AG09309 (cell line): ENCODE measurements at places on chromosomes 4 and X.

DNA sequence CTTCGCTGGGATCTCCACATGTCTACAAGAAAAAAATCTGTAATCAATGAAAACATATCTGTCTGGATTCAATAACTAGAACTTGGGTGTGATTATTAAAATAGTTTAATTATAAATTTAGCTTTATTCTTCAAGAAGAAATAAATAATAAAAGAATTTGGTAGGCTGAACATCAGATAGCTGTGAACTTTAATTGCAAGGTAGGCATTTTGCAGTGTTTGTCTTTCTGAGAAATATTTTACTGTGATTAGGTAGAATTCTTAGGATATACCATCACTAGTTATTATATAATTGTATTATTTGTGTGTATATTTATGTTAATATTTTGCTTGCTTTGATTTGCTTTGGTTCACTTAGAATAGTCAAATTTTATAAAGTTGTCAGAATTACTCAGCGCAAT, 409.4 kb downstream of the PCDH18 start:
- DNase-seq, result no peak

GRCh38 chr4:48958582-48958981, 27.5 kb upstream of the CWH43 start:
- no peak for DNase-seq

- no peak for DNase-seq
Observed at GRCh38 chr4:2068566-2068965, 9.4 kb downstream of the NAT8L start.

GRCh38 chr4:184540307-184540706, 66.0 kb upstream of the IRF2 start:
- no peak for DNase-seq

GRCh38 chrX:120452131-120452530, 17.0 kb downstream of the LAMP2 start:
- DNase-seq, result no peak

DNA sequence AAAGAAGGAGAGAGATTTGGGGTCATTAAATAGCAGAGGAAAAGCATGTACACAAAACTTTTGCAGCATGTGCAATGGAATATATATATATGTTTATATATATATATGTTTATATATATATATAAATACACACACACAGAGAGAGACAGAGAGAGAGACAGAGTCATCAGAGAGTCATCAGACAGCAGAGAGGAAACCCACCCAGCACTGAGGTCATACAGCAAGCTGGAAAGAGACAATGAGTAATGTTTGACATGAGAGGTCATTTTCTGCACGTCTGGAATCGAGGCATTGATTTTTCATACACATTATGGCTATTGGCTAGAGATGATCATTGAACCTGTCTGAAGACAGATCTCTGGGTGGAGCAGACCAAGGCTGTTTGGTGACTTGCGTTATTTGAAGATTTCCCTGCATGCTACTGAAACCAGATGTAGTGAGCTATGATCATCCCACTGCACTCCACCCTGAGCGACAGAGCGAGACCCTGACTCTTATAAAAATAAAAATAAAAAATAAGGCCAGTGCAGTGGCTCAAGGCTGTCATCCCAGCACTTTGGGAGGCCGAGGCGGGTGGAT, 48.8 kb upstream of the SHOX start:
- DNase-seq, result no peak

GRCh38 chr4:116058129-116058528, 944.7 kb upstream of the NDST4 start:
- DNase-seq, result no peak

DNA sequence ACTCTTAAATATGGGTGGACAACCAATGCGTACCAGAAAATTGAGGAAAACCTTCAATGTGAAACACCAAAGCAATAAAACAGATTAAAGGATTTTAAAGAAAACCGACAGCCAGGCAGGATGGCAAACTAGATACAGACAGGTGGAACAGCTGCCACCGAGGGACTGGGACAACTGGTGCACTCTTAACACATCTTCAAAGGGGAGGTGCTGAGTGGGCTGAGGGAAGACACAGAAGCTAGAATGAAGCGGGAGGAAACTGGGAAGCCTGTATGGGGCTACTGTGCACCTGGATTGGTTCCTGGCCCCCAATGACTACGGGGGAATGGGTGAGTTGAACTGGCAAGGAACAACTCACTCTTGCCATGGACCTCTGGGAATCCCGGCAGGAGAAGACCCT, 20.7 kb downstream of the ZNF280C start:
- DNase-seq, result no peak

DNA sequence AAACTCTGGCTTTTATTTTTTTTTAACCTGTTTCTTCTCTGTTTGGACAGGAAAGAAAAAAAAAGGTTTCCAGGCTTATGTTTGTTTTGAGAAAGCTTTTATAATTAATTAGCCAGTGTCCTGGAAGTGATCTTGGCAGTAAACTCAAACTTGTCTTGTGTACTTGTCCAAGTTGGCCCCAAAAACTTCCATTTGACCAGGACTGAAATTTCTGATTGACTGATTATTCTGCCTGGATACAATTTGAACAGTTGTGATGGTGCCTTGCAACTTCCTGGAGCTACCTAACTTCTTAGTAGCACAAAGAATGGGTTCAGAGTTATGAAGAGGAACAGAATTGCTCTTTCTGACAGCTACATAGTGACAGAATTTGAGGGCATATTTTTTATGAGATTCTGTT, 62.0 kb downstream of the SLC4A4 start:
- DNase-seq, result no peak

DNA sequence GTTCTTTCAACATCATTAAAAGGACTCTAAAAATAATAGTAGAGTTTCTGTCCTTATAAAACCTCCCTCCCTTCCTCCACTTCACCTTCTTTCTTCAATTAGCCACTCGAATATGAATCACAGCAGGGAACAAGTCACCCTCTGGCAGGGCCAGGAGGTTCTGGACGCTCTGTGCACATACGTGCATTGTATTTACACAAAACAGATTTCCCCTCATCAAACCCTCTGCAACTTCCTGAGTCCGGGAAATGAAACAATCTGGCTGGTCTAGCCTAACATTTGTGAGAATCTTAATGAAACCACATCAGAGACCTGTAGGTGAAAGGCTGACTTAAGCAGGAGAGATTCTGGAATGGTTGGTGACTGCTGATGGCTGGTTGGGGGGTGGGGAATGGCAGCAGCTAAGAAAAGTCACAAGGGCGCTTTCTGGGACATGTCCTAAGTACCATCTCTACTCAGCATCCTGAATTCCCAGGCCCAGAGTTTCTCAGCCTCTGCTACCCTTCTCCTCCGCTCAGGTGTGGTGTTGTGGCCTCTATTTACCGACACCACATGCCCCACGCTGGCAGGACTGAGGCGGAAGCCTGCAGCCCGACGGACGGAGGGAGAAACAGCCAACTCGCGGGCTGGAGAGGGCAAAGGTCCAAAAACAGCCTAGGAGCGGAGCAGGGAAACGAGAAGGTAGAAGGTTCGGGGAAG, 1.0 kb downstream of the ZDHHC9 start:
- DNase-seq, result no peak

DNA sequence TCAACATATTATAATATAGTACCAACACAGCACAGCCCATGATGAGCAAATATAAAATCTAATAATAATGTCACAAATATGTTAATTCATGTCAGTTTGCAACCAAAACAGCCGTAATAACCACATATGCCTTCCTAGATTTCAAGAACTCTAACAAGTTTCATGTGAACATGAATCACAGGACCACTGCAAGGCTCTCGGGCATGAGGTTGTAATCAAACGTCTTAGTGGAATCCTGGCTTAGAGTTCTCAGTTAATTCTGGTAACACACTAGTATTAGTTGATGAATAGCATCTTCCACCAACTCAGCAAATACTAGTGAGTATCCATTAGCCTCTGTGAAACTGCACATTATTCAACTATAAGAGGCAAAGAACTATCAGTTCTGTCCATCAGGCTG, 379.3 kb upstream of the TENM3 start:
- DNase-seq, result no peak

DNA sequence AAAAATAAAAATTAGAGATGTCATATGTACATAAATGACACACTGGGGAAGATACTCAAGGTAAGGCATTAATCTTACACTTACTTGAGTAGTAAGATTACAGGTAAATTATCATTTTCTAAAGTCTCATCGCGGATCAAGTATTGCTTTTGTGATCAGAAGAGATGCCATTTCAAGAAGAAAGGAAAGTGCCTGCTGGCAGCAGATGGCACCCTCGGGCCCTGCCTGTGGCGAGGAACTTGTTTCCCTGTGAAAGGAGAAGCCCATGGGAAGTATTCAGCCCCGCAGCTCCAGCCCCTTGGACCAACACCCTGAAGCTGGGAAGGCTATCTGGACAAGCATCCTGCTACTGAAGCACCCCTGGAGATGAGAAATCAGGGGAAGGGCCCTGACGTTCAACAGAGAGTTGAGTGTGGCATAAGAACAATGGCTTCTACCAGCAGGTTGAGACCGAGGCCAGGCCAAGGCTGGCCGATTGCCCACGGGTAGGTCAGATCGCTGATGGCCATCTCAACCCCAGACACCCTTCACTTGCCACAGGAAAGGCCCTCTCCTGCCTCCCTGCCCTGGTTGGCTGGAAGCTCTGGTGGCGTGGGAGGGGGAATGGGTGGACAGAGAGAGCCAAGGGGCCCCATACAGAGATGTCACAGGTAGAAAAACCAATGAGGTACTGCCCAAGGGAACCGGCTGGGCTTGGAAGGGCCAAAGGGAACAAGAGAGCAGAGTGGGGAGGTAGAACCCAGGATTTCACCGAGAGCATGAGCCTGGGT, 18.8 kb upstream of the MXD4 start:
- no peak for DNase-seq

- no peak for DNase-seq
Observed at GRCh38 chr4:65971686-65972085, 301.4 kb upstream of the EPHA5 start.

- no peak for DNase-seq
Observed at GRCh38 chr4:17544831-17545234, 29.9 kb downstream of the CLRN2 start.

GRCh38 chr4:99090481-99091215, 2.1 kb upstream of the ADH5 start:
- DNase-seq, result no peak

- DNase-seq, result no peak
Observed at GRCh38 chr4:182968917-182969650, 51.9 kb upstream of the DCTD start.

GRCh38 chrX:30181353-30181752, 34.0 kb upstream of the MAGEB2 start:
- DNase-seq, result no peak

DNA sequence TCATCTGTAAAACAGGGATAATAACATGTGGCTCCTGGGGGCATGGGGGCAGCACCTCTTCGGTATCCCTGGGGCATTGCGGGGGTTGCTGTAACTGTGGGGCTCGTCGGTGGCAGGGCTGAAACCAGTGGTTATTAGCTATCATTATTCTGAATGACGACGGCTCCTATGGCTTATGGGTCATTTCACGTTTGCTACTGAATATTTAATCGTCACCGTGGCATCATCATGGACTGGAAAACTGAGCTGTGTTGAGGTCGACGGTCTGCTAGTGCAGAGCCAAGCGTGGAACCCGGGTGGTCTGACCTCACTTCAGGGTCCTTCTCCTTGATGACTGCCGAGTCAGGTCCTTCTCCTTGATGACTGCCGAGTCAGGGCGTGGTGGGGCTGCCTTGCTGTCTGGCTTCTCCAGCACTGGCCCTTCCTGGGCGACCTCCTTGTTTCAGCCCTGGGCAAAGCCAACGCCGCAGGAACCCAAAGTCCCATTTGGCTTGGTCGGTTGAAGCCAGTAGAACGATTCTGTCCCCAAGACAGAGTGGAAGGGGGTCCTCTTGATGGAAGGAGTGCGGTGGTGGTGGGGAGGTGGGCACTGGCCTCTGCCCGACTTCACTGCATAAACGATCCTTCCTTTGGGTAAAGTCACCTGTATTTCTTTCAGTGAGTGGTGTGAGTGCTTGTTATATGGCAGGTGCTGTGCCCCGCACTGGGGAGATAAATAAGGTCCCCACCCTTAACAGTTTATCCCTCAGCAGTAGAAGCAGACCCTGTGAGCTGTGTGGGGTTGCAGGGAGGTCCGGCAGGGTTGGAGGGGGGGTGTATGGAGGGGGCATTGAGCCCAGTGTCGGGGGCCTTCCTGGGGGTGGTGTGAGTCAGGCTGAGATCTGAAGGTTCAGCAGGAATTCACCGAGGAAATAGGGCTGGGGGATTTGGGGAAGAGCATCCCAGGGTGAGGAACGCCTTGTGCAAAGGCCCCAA, 40.8 kb downstream of the PSAPL1 start:
- DNase-seq, result no peak

GRCh38 chrX:119041175-119041574, 31.6 kb upstream of the CT47C1 start:
- peak; percentile 25 for DNase-seq

GRCh38 chr4:75995727-75996126, 5.0 kb upstream of the SDAD1 start:
- peak; percentile 16 for DNase-seq

DNA sequence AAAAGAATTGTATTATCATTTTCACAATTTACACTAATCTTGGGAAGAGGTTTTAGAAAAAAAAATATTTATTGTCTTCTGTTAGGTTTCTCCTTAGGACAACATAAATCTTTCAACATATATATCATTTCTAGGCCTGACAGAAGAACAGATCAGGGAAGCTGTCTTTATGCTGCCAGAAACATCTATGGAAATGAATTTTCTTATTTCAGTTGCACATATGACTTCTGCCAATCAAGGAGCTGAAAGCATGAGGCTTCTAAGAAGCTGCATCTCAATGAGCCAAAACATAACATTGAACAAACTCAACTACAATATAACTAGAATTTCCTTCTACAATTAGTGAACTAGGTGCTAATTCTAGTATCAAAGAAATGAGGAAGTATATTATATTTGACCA, 258.4 kb downstream of the MAPK10 start:
- no peak for DNase-seq

GRCh38 chr4:149999485-150000074, 78.7 kb upstream of the DCLK2 start:
- peak; percentile 66 for DNase-seq

- DNase-seq, result no peak
Observed at GRCh38 chr4:142016031-142016430, 379.6 kb downstream of the IL15 start.

DNA sequence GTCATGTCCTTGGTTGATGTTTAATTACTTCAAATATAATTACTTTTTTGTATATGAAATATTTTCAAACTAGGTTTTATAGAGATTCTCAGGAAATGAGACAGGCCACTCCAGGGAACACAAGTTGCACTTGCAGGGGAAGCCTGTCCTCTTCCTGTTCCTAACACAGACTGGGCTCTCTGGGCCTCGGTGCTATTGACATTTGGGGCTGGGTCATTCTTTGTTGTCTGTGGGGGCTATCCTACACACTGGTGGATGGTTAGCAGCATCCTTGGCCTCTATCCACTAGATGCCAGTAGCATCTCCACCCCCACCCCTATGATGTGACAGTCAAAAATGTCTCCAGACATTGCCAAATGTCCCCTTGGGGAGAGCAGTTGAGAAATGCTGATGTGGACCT, 49.3 kb upstream of the MAP3K15 start:
- no peak for DNase-seq

GRCh38 chrX:130497531-130497930, 95.7 kb downstream of the RBMX2 start:
- DNase-seq, result no peak

GRCh38 chr4:104486716-104487504, 7.8 kb downstream of the CXXC4 start:
- no peak for DNase-seq
